ENCODE measurements at places on chromosomes 7 and 10. TPM values are rescaled to one million over a fixed set of nuclear protein-coding genes. Genes with fewer than 3 reads are reported as not detected.
A peak's percentile ranks its signal among the peaks of the same experiment; 100 is the strongest.

- DNase-seq = peak; percentile 58
These were observed 741 bp downstream of the PRAP1 start for GRCh38 chr10:133347710-133348517.

AGMO gene
- total RNA-seq = 46.6 TPM

ACSM6 gene
- total RNA-seq = not detected

GRCh38 chr10:123492016-123492415 lies 174.1 kb upstream of the GPR26 start:
- no peak for DNase-seq

GRCh38 chr10:84200537-84201243 lies 6.4 kb downstream of the CDHR1 start:
- no peak for DNase-seq
